ENCODE measurements at places on chromosomes 1 and 21. TPM values are rescaled to one million over a fixed set of nuclear protein-coding genes. Genes with fewer than 3 reads are reported as not detected.

Gene FGR
- not detected for total RNA-seq

Gene INAVA
- not detected for total RNA-seq

Gene MCOLN3
- 3.4 TPM for total RNA-seq

Gene FMO4
- 5.0 TPM for total RNA-seq

Gene TNFRSF8
- total RNA-seq, result not detected

Gene KCNT2
- 4.2 TPM for total RNA-seq

Gene GNL2
- 111 TPM for total RNA-seq

Gene UBE2U
- not detected for total RNA-seq

Gene CR2
- total RNA-seq, result not detected

Gene CLCNKB
- total RNA-seq, result not detected

Gene ABCA4
- total RNA-seq, result 0.53 TPM

Gene PLPP3
- 367 TPM for total RNA-seq

Gene EPHA8
- total RNA-seq, result not detected

Gene FMN2
- total RNA-seq, result 8.3 TPM

Gene TOR3A
- total RNA-seq, result 33.8 TPM

Gene SLFNL1
- total RNA-seq, result 0.26 TPM

Gene CGN
- under 0.01 TPM for total RNA-seq

Gene STIL
- total RNA-seq, result 8.1 TPM

Gene AGT
- total RNA-seq, result 1.5 TPM

All from aortic smooth muscle cell (primary cell).